Neural crest cell (in vitro differentiated cells): ENCODE measurements at places on chromosomes 2 and 18. TPM values are rescaled to one million over a fixed set of nuclear protein-coding genes. Genes with fewer than 3 reads are reported as not detected.

- DNase-seq = no peak
Observed at GRCh38 chr2:112199188-112199587, 55.7 kb downstream of the ZC3H8 start.

RBM43 gene
- total RNA-seq = 8.1 and 8.9 TPM in 2 replicates

- DNase-seq = no peak
Observed at GRCh38 chr2:25310709-25310964, 31.1 kb downstream of the DNMT3A start.

- DNase-seq = no peak
Observed at GRCh38 chr2:24512831-24513230, 21.8 kb downstream of the NCOA1 start.

REG3G gene
- total RNA-seq = not detected in 2 replicates

DNA sequence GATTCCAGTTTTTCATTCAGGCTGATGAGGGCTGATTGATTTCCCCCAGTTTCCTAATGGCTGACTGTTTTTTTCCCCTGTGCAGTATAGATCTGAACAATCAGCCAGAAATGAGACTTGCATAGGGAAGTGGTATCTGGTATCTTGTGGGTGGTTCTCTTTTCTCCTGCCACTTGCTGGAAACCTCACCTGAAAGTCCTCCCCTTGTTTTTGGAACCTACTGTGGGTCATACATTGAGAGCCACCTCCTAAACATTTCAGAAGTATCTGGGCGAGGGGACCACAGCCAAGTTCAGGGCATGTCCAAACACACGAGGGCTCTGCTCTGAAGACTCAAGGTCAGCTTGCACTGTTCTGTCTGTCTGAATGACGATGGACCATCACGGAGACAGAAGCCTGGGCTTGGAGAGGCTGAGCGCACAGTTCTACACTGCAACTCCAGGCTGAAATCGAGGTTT, 19.3 kb downstream of the ALPK2 start:
- no peak for DNase-seq

GRCh38 chr2:219439506-219439905, 4.9 kb downstream of the SPEG start:
- DNase-seq = no peak
